Activated naive CD4-positive, alpha-beta T cell treated with anti-CD3 and anti-CD28 coated beads, Interleukin-2, amount 10 ng/mL, durations not matched to agents 5 hours and 36 hours (primary cell): ENCODE measurements at places on chromosomes 5 and 9. TPM values are rescaled to one million over a fixed set of nuclear protein-coding genes. Genes with fewer than 3 reads are reported as not detected.

The MEIKIN gene
- total RNA-seq: 1.2 TPM

The OSTF1 gene
- 108 TPM for total RNA-seq

The ANGPTL2 gene
- not detected for total RNA-seq

The SUSD3 gene
- total RNA-seq: 81.9 TPM
